ENCODE measurements at places on chromosomes 11 and 22.

GRCh38 chr22:33779243-33779642, 141.0 kb downstream of the LARGE1 start:
- DNase-seq: no peak

GRCh38 chr11:9017773-9018172, 14.0 kb upstream of the NRIP3 start:
- no peak for DNase-seq

- DNase-seq: peak; percentile 37
Observed at GRCh38 chr22:23894710-23895598, 771 bp downstream of the MIF start.

DNA sequence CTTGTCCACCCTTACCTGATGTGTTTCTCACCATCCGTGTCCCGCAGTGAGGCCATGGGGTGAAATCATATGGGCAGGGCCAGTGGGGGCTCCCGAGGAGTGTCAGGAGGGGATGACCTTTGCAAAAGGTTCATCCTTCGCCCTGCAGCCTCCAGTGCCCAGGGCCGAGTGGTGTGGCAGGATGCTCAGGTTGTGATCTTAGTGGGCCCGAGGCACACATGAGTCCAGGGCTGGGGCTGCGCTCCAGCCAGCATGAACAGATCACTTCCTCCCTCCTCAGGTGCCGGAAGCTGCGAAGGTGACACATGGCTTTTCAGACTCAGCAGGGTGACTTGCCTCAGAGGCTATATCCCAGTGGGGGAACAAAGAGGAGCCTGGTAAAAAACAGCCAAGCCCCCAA, 2.8 kb upstream of the FKBP2 start:
- no peak for DNase-seq

DNA sequence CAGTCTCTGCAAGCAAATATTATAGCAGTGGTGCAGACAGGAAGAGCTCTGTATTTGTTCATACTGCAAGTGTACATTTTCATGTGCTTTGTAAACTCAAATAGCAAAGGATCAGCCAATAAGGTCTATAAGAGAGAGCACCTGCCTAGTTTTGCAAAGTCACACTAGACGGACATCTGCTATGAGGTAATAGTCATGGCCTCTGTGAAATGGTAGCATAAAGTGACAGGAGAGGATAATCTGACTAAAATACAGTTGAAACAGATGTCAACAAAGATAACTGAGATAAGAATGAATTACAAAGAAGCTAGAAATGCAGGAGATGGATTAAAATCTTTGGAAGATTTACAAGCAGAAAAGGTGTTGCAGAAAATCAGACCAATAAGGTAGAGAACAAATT, 70.6 kb upstream of the SPON1 start:
- no peak for DNase-seq
